ENCODE measurements at places on chromosomes 7 and 10.

- DNase-seq, result no peak
Observed at GRCh38 chr7:147261693-147262092, 1145.1 kb downstream of the CNTNAP2 start.

GRCh38 chr10:47033081-47033480 is 121.9 kb downstream of the PTPN20 start:
- DNase-seq, result no peak

DNA sequence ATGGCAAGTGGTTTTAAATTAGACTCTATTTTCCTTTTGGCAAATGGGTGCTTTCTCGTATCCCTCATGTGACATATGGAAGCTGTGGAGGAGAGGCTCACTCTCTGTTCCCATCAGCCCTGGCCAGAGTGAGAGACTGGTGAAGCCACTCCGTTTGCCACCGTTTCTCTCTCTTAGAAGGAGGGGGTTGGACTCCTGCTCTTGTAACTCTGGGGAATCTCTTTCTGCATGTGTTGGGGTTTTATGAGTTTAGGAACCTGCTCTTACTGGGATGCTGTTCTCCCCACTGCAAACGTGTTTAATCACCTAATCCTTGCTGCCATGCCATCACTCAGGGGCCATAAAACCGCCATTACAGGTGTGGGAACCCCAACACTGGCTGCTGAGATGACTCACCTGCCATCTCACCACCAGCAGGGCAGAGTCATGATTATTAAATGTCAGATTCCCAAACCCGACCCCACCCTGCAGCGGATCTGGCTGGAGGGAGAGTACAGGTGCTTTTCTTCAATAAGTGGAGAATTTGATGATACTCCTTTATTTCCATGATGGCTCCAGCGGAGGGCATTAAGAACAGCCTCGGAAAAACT is 103.2 kb downstream of the ADCY1 start:
- DNase-seq, result no peak

DNA sequence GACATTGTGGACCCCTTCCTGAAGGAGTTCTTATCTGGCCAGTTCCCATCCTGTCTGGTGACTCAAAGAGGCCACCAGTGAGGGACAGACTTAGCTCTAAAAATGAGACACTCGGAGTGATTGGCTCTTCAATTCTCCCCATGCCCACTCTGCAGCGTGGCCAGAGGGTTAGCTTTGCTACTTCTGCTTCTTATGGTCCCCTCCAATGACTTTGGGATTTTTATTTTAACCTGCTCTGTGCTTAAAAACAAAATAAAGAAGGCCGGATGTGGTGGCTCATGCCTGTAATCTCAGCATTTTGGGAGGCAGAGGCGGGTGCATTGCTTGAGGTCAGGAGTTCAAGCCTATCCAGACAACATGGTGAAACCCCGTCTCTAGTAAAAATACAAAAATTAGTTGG is 573.0 kb upstream of the AUTS2 start:
- DNase-seq, result no peak

DNA sequence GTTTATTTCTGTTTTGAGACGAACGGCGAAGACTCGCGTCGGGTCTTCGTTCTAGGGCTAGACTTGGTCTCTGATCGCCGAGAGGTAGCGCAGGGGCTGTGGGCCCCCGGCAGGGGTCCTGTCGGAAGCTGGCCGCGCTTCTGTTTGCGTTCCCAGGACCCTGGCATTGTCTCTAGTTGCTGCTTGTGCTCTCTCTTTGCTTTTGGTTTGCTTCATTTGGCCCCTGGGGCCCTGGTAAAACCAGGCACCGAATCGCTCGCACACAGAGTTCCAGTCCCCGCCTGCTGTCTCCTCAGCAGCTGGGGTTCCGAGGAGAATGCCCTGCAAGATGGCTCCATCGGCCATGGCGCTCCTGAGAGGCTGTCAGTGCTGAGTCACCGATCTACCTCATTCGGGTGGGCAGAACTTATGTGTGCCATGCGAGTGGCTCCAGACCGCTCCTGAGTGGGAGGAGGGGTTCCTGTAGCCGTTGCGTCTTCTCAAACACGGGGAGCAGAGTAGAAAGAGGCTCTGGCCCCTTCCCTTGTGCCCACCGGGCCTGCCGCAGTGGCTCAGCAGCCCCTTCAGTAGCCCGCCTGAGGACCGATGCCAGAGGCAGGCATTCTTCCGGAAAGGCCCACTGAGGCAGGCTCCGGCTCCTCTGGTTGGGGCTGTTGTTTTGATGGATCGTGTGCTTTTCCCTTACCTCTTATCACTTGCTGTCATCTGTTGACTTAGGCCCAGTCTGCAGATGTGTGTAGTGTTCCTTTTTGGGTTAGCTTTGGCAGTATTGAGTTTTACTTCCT is 826 bp downstream of the CHPF2 start:
- peak; percentile 85 for DNase-seq

GRCh38 chr7:117132321-117133120 is 179.2 kb downstream of the ST7 start:
- no peak for DNase-seq

GRCh38 chr7:92768501-92769393 is 67.6 kb downstream of the CDK6 start:
- peak; percentile 45 for DNase-seq

DNA sequence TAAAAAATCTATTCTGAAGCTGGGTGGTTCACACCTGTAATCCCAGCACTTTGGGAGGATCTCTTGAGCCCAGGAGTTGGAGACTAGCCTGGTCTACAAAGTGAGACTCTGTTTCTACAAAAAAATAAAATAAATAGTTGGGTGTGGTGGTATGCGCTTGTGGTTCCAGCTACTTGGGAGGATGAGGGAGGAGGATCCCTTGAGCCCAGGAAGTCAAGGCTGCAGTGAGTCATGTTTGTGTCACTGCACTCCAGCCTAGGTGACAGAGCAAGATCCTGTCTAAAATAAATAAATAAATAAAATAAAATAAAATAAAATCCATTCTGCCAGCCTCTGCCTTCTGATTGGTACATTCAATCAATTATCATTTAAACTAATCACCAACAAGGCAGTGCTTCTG is 17.5 kb downstream of the ZNF33A start:
- DNase-seq, result no peak

- DNase-seq, result no peak
Observed at GRCh38 chr10:60099998-60100747, 193.8 kb upstream of the CCDC6 start.

DNA sequence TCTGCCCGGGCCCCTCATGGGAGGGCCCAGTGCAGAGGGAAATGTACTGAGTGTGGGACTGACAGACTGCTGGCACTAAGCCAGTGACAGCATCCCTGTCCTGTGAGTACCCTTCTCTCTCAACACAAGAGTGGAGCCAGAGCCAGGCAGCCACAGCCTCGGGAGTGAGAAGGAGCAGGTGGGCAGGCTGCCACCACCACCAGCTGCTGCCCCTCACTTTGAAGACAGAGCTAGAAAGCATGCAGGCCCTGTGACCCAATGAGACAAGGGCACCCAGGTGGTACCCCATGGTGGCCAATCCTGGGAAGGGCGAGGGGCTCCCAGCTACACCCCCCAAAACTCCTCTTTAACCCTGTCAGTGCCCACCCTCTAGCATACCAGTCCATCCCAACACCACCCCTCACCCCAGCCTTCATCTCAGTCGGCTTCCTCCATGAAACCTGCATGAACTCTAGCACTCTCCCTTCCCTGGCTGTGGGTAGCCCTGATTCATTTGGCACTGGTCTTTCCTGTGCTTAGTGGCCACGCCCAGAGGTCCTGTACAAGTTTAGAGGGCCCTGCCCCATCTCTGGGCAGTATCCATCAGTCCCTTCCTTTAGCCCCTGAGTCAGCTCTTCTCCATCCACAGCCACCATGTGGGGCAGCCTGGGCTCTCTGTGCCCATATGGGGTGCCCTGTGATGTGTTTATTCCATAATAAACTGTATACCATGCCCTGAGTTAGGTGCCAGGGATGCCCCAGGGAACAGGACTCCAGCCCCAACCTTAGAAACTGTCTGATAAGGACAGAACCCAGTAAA is 207.0 kb upstream of the ZMIZ1 start:
- DNase-seq, result no peak

- DNase-seq, result peak; percentile 19
Observed at GRCh38 chr10:114043532-114044246, at the start of gene ADRB1. TSS of gene ADRB1 (plus strand) at chr10:114043866. CDS start at chr10:114044133, 267 bp downstream.

- no peak for DNase-seq
Observed at GRCh38 chr10:93471110-93471651, 11.0 kb downstream of the MYOF start.

GRCh38 chr10:4262870-4263600 is 478.0 kb upstream of the KLF6 start:
- no peak for DNase-seq

DNA sequence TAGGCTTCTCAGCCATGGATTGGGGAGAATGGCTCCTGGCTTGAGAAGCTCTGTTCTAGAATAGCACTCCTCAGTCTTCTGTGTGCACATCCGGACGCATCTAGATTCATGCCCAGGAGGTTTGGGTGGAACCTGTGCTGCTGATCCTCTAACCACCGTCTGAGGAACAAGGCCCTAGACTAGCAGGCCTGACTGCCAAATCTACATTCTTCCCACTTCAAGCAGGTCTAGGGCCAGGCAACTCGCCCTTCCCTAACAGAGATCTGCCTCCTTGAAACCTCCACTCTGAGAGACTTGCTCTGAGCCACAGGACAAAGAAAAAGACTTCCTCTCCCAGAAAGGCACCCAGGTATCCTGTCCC is 61.6 kb downstream of the KCNMA1 start:
- DNase-seq, result no peak

- no peak for DNase-seq
Observed at GRCh38 chr10:116080553-116080952, 192.5 kb downstream of the GFRA1 start.

Measured in activated naive CD4-positive, alpha-beta T cell treated with Interleukin-2 at 50 U/mL for 16 hours (primary cell).